Stimulated activated CD4-positive, alpha-beta T cell treated with anti-CD3 and anti-CD28 coated beads, TNF-alpha, amount 100 ng/mL, for 1 hour (primary cell): ENCODE measurements at places on chromosomes 16 and 17.

- DNase-seq, result no peak
These were observed 98.5 kb downstream of the BRIP1 start for GRCh38 chr17:61764846-61765245.

GRCh38 chr17:51346218-51346982 lies 86.1 kb downstream of the UTP18 start:
- no peak for DNase-seq

- DNase-seq, result no peak
These were observed 2.0 kb downstream of the ERBB2 start for GRCh38 chr17:39701784-39702422.

GRCh38 chr17:67385122-67385988 lies 8.3 kb downstream of the PITPNC1 start:
- no peak for DNase-seq

DNA sequence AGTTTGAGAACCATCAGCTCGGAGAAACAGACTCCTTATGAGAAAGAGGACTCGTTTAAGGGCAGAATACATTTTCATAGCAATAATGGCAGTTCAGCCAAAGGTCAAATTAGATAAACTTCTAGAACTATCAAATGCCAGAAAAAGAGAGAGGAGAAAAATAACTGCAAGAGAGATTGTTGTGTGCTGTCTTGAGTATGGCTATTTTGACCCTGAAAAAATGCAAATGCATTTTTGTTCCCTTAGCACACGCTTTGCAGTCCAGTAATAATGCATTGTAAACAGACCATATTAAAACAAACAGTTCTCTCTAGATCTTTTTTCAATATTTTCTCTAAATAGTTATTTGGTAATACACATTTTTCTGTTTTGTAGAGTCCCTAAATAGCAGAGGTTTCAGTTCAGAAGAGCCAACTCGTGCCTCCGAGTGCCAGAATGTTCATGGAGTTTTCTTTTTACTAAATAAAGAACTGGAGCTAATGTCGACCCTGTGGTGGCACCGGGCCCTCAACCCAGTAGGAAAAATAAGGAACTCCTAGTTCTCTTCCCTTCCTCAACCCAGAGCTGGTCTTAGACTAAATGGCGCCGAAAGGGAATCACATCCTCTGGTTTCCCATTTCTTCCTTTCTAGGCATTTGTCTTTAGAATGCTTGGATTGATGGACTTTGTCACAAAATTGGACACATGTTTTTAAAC lies 298.0 kb downstream of the MAP2K4 start:
- no peak for DNase-seq

GRCh38 chr16:78748220-78748929 lies 648.9 kb downstream of the WWOX start:
- DNase-seq, result no peak

DNA sequence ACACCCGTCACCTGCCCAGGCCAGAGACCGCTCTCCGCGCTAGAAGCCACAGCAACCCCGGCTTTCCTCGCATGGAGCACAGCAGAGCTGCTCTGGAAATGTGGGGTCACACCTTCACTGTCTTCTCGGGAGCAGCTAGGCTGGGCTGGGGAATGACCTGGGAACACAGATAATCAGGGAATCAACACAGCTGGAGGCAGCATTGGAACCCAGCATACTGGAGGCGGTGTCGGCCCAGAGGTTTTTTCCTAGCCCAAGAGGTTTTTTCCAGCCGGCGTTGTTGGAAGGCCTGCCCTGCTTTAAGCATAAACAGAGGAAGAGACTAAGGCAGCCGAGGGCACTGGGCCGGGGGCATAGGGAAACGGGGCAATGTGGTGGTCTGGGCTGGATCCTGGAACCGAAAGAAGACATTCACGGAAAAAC lies 791 bp upstream of the PLD6 start:
- DNase-seq, result no peak

DNA sequence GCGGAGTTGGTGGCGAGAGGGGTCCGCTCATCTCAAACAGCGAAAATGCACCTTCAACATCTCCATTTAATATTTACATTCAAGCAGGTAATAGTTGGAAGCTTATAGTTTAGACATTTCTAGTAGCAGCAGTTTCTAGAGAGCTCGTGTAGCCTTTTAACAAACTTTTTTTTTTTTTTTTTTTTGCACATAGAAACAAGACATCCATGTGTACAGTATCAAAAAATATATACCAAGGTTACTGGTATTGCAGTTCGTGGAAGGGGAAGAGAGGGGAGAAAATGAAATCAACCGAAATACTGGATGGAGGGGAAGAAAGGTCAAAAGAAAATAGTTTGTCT lies 6.2 kb downstream of the CBX4 start:
- no peak for DNase-seq

GRCh38 chr17:69434164-69434579 lies 19.7 kb downstream of the MAP2K6 start:
- DNase-seq, result no peak

GRCh38 chr16:675884-676564 lies 553 bp downstream of the RHBDL1 start:
- DNase-seq, result no peak

- no peak for DNase-seq
These were observed 31.7 kb downstream of the ZFPM1 start for GRCh38 chr16:88484505-88485365.

GRCh38 chr16:3787924-3788661 lies 70.8 kb upstream of the TRAP1 start:
- no peak for DNase-seq
